ENCODE measurements at places on chromosomes 7 and 10. TPM values are rescaled to one million over a fixed set of nuclear protein-coding genes. Genes with fewer than 3 reads are reported as not detected.
A peak's percentile ranks its signal among the peaks of the same experiment; 100 is the strongest.

LLCFC1 gene
- total RNA-seq: not detected

SFRP5 gene
- total RNA-seq: 260 TPM

SFXN3 gene
- 16.4 TPM for total RNA-seq

HOXA4 gene
- total RNA-seq: 1.2 TPM

- DNase-seq: no peak
Observed at GRCh38 chr7:130092598-130092997, 22.3 kb downstream of the KLHDC10 start.

- no peak for DNase-seq
Observed at GRCh38 chr10:7797582-7797981, 9.6 kb downstream of the ATP5F1C start.

- DNase-seq: peak; percentile 44
Observed at GRCh38 chr10:44854693-44855350, 56.3 kb upstream of the TMEM72 start.

GRCh38 chr7:132250480-132251326 lies 325.6 kb downstream of the PLXNA4 start:
- no peak for DNase-seq

DNA sequence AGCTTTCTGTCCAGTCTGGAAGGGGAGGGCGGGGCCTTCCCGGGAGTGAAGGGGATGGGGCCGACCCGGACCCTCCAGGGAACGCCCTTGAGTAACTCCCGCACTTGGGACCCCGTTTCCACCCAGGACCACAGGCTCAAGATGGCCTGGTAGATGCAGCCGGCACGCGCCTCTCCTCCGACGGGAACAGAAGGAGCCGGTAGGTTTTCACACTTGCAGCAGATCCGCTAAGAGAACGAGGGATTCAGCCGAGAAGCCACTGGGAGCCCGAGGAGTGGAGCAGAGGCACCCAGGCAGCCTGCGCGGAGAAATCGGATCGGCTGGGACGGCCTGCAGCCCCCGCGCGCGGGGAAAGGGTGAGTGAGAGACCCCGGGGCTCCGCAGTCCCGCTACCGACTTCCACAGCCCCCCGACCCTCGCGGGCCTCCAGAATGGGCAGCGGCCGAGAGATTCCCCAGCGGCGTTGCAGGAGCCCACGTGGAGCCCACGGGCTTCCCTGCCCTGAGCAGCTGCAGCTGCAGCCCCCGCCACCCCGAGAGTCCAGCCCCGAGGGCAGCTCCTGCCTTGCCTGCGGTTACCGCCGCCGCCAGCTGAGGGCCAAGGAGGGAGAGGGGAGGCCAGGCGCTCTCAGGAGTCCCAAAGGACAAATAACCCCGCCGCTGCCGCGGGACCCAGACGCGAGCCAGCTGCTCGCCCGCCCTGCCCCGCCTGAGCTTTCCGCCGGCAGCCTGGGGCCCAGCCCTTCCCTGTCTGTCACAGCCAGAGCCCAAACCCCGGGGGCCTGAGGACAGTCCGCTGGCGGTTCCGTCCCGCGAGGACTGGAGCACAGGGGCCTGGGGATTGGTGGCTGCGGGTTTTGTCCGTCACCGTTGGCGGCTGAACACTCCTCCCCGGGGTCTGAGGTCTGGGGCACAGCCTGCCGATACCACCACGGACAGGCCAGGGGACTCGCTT lies 21.8 kb downstream of the IFT22 start:
- DNase-seq: no peak

GRCh38 chr10:118908557-118909256 lies 120.8 kb upstream of the NANOS1 start:
- DNase-seq: no peak

DNA sequence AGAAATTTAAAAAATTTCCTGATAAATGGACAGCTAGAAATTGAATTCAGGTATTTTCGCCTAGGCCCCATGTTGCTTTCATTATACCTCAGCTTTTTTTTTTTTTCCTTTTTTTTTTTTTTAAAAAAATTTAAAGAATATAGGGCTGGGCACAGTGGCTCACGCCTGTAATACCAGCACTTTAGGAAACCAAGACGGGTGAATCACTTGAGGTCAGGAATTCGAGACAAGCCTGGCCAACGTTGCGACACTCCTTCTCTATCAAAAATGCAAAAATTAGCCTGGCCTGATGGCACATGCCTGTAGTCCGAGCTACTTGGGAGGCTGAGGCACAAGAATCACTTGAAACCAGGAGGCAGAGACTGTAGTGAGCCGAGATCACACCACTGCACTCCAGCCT lies 334.0 kb downstream of the SORCS1 start:
- no peak for DNase-seq

GRCh38 chr7:4479367-4480039 lies 202.6 kb upstream of the FOXK1 start:
- no peak for DNase-seq

GRCh38 chr10:124644236-124644635 lies 99.9 kb downstream of the FAM53B start:
- no peak for DNase-seq

DNA sequence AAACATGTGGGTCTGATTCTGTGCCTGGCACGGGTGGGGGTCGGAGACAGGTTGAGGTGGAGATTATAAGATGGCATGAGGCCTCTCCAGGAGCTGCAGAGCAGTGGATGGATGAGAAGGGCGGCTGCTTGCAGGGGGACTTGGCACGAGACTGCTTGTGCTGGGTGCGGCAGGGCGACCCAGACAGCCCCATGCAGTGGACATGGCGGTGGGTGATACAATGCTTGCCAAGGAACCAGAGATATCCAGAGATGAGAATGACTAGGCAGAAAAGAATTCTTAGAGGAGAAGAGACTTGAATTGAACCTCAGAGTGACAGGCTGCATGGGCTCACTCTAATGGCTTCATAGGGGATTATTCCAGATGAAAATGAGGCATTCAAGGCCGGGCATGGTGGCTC lies 145.4 kb downstream of the NEURL1 start:
- no peak for DNase-seq

- DNase-seq: no peak
Observed at GRCh38 chr7:147605323-147605722, 985.2 kb upstream of the C7orf33 start.
